ENCODE measurements at places on chromosomes 4 and X.

DNA sequence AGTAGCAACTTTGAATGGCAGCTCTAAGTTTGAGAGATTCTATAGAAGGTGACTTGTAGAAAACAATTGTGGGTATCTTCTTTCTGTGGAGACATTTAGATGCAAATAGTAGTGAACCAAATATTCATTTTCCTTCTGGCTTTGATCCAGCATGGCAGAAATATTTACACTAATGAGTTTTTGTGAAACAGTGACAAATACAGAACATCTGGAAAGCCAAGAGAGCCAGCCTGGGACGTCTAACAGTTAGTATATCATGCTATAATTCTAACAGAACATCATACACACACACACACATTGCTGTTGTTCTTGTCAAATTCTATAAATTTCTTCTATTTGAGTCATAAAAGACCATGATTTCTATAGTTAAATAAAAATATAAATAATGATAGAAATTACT, 1777.9 kb downstream of the ARAP2 start:
- DNase-seq: no peak

- DNase-seq: no peak
These were observed 90.6 kb downstream of the TSPAN7 start for GRCh38 chrX:38651625-38652601.

DNA sequence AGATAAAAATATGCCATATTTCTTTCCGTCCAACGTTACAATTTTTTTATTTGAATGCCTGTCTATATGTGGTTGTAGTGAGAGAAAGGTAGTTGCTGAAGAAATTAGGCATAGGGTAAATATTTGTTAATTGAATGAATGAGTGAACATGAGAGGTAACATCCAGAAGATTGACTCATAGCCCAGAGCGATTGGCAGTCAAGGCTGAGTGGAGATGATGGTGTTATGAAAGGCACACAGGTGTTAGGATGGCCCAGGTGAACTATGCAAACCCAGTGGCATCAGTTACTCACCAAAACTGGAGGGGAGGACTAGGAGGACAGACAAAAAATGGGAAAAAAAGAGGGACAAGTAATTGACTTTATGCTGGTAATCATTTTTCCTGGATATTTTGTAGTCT, 31.7 kb upstream of the SPRY1 start:
- DNase-seq: no peak

GRCh38 chrX:143636831-143637230, 930 bp upstream of the SLITRK4 start:
- no peak for DNase-seq

- no peak for DNase-seq
These were observed 27.1 kb downstream of the TMEM271 start for GRCh38 chr4:548976-549375.
